ENCODE measurements at places on chromosomes 1 and 21. TPM values are rescaled to one million over a fixed set of nuclear protein-coding genes. Genes with fewer than 3 reads are reported as not detected.

DNA sequence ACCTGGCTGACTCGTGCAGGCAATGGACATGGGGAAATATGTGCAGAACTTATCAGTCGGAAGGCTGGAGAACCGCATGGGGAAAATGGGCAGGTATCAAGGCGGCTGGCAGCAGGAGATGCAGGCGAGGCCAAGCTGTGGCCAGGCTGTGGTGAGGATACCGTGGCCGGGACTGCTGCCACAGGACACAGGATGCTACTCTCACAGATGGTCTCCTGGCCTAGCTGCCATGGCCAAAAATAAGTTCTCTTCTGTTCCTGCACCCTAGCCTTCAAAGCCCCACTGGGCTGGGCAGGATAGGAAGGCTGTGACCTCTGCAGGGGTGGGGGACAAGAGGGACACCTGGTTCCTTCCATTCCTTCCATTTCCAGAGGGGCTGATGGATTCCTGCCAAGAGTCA lies 26.4 kb downstream of the TEX35 start:
- no peaks in the 10 kb centered on the region for H3K27me3 ChIP-seq
- no peak for DNase-seq
- no peaks in the 10 kb centered on the region for H3K36me3 ChIP-seq
- H3K4me1 ChIP-seq = peaks cover 8% of the 10 kb centered on the region

DNA sequence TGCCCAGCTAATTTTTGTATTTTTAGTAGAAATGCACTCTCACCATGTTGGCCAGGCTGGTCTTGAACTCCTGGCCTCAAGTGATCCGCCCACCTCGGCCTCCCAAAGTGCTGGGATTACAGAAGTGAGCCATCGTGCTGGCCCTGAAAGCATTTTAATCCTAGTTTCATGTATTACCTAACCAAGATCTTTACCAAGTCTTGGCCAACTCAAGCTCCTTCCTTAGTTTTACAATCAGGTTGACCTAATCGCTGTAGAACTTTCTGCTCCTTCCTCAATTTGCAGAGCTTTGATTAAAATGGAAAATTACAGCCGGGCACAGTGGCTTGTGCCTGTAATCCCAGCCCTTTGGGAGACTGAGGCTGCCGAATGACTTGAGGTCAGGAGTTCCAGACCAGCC lies 3.2 kb upstream of the TMEM63A start:
- H3K4me1 ChIP-seq = peaks cover 34% of the 10 kb centered on the region
- H3K27ac ChIP-seq = no peak overlapping the region
- no peaks in the 10 kb centered on the region for H3K36me3 ChIP-seq

GRCh38 chr1:176141449-176141848 lies 65.6 kb downstream of the COP1 start:
- no peak overlapping the region for H3K27ac ChIP-seq
- H3K4me1 ChIP-seq = no peaks in the 10 kb centered on the region
- no peak overlapping the region for H3K4me3 ChIP-seq
- no peaks in the 10 kb centered on the region for H3K36me3 ChIP-seq
- DNase-seq = no peak

GRCh38 chr1:186016856-186017255 lies 282.7 kb downstream of the HMCN1 start:
- DNase-seq = no peak
- H3K36me3 ChIP-seq = no peaks in the 10 kb centered on the region
- no peaks in the 10 kb centered on the region for H3K27me3 ChIP-seq
- no peak overlapping the region for H3K27ac ChIP-seq

CA6 gene
- total RNA-seq = not detected

GRCh38 chr1:54764133-54764921 lies at the start of gene PARS2:
Gene PARS2, minus strand, starts transcription at chr1:54764523. Its CDS starts 5,362 bp downstream, at chr1:54759161.
- H3K4me1 ChIP-seq = no peaks in the 10 kb centered on the region
- no peaks in the 10 kb centered on the region for H3K27me3 ChIP-seq
- DNase-seq = peak; percentile 97
- peak within 1 kb of the TSS; percentile 70 for H3K27ac ChIP-seq

- H3K4me3 ChIP-seq = no peak overlapping the region
- no peak for DNase-seq
- H3K27ac ChIP-seq = peak overlapping the region; percentile 13
- peaks cover 6% of the 10 kb centered on the region for H3K36me3 ChIP-seq
These were observed 357 bp upstream of the TXLNA start for GRCh38 chr1:32179193-32179442.

GRCh38 chr1:63032171-63032570 lies 248.2 kb downstream of the ATG4C start:
- no peaks in the 10 kb centered on the region for H3K27me3 ChIP-seq
- no peak overlapping the region for H3K27ac ChIP-seq
- no peaks in the 10 kb centered on the region for H3K4me1 ChIP-seq

DNA sequence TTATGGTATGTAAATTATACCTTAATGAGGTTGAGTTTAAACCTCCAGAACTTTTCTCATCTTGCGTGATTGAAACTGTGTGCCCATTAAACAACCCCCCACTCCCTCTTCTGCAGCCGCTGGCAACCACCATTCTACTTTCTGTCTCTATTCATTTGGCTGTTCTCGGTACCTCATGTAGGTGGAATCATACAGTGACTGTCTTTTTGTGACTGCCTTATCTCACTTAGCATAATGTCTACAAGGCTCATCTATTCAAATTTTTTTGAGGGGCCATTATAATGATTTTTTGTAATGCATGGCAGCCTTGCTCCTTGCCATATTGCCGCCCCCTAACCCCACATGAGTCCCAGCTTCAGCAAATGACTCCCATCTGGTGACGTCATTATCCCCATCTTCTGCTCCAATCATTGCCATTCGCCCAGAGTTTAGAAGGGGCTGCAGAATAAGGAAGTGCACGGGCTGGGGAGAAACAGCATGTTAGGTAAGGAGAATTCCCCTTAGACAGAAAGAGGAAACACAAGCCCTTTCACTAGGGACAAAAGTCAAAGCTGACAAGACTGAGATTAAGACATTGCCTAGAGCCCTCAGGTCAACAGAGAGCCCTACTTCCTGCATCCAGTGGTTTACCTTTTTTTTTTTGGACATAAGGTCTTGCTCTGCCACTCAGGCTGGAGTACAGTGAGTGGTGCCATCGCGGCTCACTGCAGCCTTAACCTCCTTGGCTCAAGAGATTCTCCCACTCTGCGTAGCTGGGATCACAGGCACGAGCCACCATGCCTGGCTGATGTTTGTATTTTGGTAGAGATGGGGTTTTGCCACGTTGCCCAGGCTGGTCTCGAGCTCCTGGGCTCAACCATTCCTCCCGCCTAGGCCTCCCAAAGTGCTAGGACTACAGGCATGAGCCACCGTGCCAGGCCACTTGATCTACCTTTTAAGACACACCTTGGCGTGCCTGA lies 78.4 kb upstream of the ERRFI1 start:
- no peaks in the 10 kb centered on the region for H3K27me3 ChIP-seq
- no peaks in the 10 kb centered on the region for H3K36me3 ChIP-seq
- H3K27ac ChIP-seq = no peak overlapping the region

GRCh38 chr1:201826830-201827229 lies 2.1 kb upstream of the IPO9 start:
- peaks cover 5% of the 10 kb centered on the region for H3K36me3 ChIP-seq
- no peak overlapping the region for H3K4me3 ChIP-seq
- no peaks in the 10 kb centered on the region for H3K27me3 ChIP-seq
- H3K27ac ChIP-seq = no peak overlapping the region
- DNase-seq = no peak

GRCh38 chr1:219460896-219461815 lies 151.7 kb downstream of the ZC3H11B start:
- H3K4me1 ChIP-seq = no peaks in the 10 kb centered on the region
- H3K27me3 ChIP-seq = no peaks in the 10 kb centered on the region
- H3K4me3 ChIP-seq = no peak overlapping the region
- H3K27ac ChIP-seq = no peak overlapping the region
- no peak for DNase-seq

- H3K36me3 ChIP-seq = 0 out of 2 replicates have a peak, but pooled peaks cover 4% of the 10 kb centered on the region
- peaks cover 2% of the 10 kb centered on the region for H3K4me1 ChIP-seq
- no peaks in the 10 kb centered on the region for H3K27me3 ChIP-seq
- no peak for DNase-seq
- H3K4me3 ChIP-seq = no peak overlapping the region
These were observed 1.7 kb downstream of the CFAP410 start for GRCh38 chr21:44337449-44337848.

DNA sequence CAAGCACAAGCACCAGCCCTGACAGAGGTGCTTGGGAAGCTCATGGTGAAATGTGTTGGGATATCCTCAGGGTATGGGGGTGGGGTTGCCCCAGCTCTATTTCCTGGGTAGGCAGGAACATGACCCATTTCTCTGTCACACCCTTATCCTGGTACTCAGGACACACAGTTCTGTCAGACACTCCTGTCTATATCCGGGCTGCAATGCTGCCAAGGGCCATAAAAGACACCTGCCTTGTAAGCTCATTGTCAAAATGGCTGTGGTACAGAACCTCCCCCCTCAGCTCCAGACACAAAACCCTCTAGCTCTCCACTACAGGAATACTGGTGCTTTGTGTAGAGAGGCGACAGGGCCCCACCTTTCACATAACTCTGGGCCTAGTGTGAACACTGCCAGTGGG lies 636.7 kb downstream of the PLA2G4A start:
- H3K4me1 ChIP-seq = no peaks in the 10 kb centered on the region
- H3K36me3 ChIP-seq = no peaks in the 10 kb centered on the region
- no peak overlapping the region for H3K27ac ChIP-seq

DNA sequence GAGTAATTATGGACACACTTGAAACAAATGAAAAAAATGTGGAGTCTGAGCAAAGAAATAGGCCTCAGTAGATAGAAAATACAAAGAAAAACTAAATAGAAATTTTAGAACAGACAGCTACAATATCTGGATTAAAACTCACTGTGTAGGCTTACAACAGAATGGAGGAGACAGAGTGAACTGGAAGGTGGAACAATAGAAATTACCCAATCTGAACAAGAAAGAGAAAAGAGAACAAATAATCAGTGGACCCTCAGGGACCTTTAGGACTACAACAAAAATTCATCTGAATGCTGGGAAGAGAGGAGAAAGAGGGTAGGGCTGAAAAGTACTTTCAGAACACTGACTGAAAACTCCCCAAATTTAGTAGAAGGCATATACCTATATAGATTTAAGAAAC lies 90.0 kb downstream of the POU2F1 start:
- H3K4me3 ChIP-seq = no peak overlapping the region
- H3K27me3 ChIP-seq = no peaks in the 10 kb centered on the region
- DNase-seq = no peak
- H3K36me3 ChIP-seq = peaks cover 5% of the 10 kb centered on the region
- H3K27ac ChIP-seq = no peak overlapping the region

OR2T33 gene
- total RNA-seq = not detected

VPS45 gene
- total RNA-seq = 29.9 TPM

MAP3K7CL gene
- not detected for total RNA-seq

DNA sequence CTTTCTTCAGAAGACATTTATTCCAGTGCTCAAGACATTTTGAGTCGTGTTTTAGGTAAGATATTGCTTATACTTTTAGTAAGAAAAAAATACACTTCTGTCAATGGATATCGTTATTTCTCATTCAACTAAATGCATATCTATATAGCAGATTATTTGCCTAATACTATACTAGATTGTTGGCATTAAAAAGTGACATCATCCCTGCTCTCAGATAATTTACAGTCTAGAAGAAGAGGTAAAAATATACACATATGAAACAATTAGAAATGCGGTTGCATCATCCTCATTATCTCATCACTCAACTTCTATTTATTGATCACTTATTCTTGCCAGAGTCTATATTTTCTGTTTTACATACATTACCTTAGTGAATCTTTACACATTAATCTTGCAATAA lies 367.7 kb downstream of the ADGRL2 start:
- no peak overlapping the region for H3K27ac ChIP-seq
- no peaks in the 10 kb centered on the region for H3K4me1 ChIP-seq
- H3K4me3 ChIP-seq = no peak overlapping the region
- no peaks in the 10 kb centered on the region for H3K27me3 ChIP-seq

Measured in H1 (cell line).